ENCODE measurements at places on chromosomes 7 and 10.
A peak's percentile ranks its signal among the peaks of the same experiment; 100 is the strongest.

DNA sequence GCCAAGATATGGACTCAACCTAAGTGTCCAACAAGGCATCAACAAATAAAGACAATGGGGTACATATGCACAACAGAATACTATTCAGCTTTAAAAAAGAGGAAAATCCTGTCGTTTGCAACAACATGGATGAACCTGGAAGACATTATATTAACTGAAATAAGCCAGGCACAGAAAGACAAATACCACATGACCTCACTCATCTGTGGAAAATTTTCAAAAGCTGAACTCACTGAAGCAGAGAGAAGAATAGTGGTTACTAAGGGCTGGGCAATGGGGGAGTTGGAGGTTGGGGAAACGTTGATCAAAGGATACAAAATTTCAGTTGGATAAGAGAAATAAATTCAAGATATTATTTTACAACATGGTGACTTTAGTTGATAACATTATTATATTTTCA is 221.4 kb upstream of the PITRM1 start:
- DNase-seq: no peak

GRCh38 chr10:29588629-29589421 is 45.9 kb downstream of the SVIL start:
- DNase-seq: no peak

DNA sequence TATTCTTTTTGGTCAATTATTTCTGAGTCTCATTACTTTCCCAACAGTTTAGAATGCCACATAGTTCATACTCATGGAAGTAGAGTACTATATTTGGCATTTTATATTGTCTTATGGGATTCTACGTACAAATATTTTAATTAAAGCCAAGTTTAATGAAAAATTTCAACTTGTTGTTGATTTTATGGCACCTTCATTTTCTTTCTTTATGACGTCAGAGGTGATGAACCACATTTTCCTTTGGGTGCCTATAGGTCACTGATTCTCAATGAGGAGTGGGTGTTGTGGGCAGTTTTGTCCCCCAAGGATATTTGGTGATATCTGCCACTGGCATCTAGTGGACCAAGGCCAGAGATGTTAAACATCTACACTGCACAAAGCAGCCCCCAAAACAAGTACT is 1071.3 kb downstream of the NXPH1 start:
- no peak for DNase-seq

- DNase-seq: no peak
These were observed 9.6 kb downstream of the ELN start for GRCh38 chr7:74037609-74038008.

DNA sequence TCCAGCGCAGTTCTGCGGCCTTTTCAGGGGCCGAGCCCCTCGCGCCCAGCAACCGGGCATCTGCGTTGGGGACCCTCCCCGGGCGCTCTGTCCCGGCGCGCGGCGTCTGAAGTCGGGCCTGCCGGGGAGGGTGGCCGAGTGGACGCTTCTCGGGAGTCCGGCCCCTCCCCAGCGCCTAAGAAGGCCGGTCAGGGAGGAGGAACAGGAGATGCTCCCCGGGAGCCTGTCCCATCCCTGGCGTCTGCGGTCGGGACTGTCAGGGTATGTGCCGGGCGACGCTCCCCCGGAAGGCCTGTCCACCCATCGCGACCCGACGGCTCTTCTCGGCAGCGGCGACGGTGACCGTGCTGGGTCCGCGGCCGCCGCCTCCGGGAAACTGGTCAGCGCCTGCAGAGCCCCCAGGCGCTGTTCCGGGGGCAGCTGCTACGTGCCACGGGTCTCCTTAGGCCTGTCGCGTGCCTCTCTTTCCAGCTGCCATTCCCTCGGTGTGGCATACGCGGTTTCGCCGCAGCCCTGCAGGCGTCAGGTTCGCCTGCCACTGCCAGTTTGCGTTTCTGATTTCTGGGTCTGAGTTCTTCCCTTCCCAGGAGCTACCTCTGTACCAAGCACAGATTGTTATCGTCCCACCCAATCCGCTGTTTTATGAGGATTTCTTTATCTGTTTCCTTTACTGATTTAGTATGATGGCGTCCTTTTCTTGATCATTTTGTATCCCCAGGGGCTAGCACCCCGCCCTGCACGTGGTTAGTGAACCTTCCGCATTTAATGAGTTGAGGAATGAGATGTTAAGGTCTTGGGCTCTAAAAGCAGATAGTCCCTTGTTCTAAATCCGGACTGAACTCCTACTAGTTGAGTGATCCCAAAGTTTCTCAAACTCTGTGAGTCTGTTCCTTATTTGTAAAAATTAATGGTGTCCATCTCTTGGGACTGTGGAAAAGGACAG is 782 bp downstream of the IFIT5 start:
- DNase-seq: peak; percentile 14

DNA sequence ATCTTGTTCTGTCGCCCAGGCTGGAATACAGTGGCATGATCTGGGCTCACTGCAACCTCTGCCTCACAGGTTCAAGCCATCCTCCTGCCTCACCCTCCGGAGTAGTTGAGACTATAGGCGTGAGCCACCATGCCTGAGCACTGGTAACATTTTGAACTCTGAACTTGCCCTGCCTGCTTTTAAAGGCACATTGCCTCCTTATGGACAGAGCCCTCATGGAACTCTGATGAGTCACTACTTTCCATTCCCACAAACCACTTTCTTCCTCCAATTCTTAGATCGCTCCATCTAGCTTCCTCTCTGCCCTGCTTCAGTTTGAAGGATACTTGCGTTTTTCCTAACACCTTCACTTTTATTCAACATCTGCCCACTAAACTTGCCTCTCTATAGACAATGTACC is 38.1 kb downstream of the PRPS1L1 start:
- no peak for DNase-seq

- DNase-seq: no peak
These were observed 50.1 kb downstream of the PLPP4 start for GRCh38 chr10:120507175-120507574.

- no peak for DNase-seq
These were observed 49.4 kb downstream of the ARHGAP22 start for GRCh38 chr10:48555310-48556042.

DNA sequence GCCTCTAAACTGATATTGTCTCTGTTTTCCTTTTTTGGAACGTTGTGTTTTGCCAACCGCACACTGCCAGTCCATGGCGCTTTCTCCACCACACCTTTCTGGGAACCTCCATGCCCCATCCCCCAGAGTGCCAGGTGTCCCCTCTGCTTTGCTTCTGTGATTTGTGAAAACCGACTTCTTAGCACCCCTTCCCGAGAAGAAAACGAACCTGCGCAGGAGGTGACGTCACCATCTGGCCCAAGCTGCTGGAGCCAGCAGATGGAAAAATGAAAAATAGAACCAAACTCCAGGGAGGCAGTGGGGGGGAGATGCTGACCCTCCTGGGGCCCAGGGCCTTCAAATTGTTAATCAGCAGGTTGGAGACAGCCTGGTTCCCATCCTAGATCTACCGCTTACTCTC is 103.8 kb downstream of the HTR5A start:
- DNase-seq: no peak

GRCh38 chr10:2852574-2853323 is 214.6 kb upstream of the PFKP start:
- DNase-seq: no peak

GRCh38 chr7:151925446-151926335 is 30.6 kb upstream of the GALNTL5 start:
- DNase-seq: no peak

DNA sequence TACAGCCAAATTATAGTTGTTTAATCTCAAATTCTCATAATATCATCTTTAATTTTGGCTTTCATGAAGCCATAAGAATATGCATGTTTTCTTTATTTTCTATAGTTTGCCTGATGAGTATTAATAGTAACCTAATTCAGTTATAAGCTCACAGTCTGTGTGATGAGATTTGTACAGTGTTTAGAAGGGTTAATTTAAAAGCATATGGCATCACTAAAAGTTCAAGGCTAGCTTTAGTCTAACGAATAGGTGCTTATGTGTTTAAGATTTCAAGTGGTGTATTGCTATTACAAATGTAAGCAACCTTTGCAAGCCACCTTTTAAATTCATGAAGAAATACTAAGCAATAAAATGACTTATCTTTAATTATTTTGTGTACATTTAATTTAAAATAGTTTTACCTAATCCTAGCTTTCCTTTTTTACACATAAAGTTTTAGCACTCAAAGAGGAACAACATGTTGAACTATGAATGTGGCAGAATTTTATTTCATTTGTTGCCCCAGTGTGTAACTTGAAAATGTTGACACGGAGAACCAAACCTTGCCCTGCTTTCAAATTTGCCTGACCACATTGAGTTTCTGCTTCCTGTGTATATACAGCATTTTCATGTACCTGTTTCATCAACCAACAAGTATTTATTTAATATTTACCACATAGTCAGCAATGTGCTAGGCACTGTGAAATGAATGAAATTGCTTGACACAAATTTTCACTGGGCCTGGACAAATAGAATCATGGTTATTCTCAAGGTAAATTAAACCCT is 41.5 kb downstream of the TET1 start:
- no peak for DNase-seq

DNA sequence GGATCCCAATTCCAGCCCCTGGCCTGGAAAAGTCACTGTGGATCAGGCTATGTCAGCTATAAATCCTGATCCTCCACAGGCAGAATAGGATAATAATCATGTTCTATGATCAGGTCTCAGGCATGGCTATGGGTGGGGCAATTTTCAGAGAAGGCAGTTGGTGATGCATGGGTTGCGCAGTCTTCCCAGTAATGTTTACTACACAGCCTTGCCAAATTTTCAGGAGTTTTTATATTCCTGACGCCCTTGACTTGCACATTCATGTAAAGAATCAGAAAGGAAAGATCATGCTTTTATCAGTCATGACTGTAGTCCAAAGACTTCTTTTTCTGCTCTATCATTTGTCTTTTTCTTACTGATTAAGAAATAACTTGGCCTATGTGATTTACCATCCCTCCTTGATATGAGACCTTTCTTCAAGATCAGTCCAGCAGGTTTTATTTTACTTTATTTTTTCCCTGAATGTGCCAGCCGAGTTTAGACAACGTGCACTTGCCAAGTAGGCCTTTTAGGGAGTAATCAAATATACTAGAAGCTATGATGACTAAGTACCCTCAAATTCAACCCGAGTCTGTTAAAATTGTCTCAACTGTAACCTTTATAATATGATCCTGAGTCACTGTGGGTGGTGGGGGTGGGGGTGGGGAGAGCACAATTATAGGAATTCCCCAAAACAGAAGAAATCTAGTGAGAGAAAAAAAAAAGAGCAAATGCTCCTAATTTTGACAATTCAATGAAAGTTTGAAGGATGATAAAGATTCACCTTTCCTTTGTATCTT is 31.9 kb downstream of the ARL4A start:
- DNase-seq: no peak

DNA sequence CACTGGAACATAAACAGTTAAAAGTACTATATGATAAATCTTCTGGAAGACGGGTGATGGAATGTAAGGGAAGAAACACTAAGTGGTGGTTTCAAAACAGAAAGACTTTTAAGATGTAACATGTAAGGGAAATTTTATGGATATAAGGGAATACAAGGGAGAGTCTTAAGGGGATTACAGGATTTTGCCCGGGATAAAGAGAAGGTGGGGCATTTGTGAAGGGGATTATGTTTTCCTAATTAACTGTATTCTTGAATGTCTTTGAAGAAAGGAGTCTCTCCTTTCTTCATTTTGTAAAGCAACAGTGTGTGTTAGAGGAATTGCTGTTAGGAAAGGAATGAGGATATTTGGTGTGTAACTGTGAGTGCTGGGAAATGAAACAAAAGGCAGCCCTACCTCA is 745.2 kb downstream of the AUTS2 start:
- no peak for DNase-seq

GRCh38 chr10:46330894-46331293 is 44.1 kb downstream of the ANTXRL start:
- no peak for DNase-seq

- DNase-seq: no peak
These were observed 84.5 kb downstream of the DIP2C start for GRCh38 chr10:604716-605631.

DNA sequence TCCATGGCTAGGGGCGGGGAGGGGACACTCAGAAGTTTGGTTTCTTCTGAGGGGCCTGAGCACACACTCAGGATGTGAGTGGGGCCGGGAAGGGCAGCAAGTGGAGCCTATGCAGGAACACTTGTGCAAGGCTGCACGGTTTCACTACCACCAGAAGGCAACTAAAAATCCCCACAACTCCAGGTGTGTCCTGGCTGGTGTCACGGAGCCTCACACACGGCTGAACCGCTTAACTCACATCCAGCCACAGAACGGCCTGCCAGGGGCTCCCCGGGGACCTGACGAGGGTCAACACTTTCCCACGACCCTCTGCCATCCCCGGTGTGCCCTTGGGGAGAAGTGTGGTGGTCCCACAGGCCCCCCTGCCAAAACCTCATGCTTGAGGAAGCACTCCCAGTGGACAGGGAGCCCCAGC is 173.9 kb downstream of the ELFN1 start:
- DNase-seq: no peak

- no peak for DNase-seq
These were observed 85.5 kb upstream of the MKLN1 start for GRCh38 chr7:131242123-131242650.

GRCh38 chr7:4072161-4072925 is 609.8 kb upstream of the FOXK1 start:
- no peak for DNase-seq

- DNase-seq: no peak
These were observed 18.3 kb upstream of the GNAT3 start for GRCh38 chr7:80530136-80530535.

DNA sequence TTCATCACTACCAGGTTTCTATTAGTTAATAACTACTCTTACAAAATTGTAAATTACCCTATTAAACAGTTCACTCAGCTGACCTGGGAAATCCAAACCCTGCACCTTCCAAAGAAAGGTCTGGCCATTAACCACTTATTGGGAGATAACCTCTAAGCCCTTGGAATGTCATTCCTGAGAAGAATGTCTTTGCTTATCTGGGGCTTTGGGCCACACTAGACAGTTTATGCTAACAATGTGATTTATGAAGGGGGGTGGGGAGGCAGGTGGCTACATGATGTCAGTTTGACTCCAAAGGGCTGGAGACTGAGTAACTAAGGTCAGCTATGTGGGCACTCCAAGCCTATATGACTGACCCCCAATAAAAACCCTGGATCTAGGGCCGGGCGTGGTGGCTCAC is 50.7 kb downstream of the AKR1D1 start:
- no peak for DNase-seq

- DNase-seq: no peak
These were observed 11.4 kb upstream of the TMEM26 start for GRCh38 chr10:61464461-61465170.

DNA sequence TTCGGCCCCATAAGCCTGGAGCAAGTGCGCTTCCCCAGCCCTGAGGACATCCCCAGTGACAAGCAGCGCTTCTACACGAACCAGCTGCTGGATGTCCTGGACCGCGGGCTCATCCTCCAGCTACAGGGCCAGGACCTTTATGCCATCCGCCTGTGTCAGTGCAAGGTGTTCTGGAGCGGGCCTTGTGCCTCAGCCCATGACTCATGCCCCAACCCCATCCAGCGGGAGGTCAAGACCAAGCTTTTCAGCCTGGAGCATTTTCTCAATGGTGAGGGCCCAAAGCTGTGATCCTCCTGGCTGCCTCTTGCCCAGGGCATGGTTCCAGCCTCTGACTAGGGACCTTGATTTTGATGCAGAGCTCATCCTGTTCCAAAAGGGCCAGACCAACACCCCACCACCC is 10.1 kb downstream of the IRF5 start:
- no peak for DNase-seq

Data from stimulated activated CD4-positive, alpha-beta T cell treated with anti-CD3 and anti-CD28 coated beads, Interleukin-15, amount 100 ng/mL, for 1 hour (primary cell).